Mucosa of gallbladder (tissue), 1 donor: ENCODE measurements at places on chromosomes 13 and 19. TPM values are rescaled to one million over a fixed set of nuclear protein-coding genes. Genes with fewer than 3 reads are reported as not detected.

The GFY gene
- total RNA-seq = not detected

The RGL3 gene
- total RNA-seq = 72.0 TPM

The GNA15 gene
- total RNA-seq = 6.4 TPM

DNA sequence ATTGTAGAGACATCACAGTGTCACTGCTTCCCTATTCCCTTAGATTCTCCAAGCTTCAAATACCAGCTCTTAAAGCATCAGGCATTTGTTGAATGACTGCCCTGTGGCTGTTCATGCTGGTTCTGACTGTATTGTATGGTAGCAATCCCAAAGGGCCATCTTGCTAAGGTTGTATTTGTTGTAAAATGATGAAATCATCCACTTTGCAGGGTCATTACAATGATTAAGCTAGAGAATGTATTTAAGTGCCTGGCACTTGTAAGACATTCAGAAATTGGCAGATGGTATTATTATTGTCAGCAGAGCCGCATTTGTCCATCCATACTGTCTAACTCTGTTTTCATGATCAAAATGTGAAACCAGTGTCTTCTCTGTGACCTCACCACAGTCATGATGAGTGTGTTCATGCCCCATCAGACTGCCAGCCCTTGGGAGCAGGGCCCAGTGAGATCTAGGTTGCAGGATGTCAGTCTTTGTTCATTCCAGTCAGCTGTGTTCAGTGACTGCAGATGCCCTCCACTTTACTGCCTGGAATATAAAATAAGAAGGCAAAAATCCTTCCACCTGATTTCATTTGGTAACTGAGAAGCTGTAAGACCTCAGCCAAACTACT, 86.1 kb downstream of the DHRS12 start:
- DNase-seq = no peak

DNA sequence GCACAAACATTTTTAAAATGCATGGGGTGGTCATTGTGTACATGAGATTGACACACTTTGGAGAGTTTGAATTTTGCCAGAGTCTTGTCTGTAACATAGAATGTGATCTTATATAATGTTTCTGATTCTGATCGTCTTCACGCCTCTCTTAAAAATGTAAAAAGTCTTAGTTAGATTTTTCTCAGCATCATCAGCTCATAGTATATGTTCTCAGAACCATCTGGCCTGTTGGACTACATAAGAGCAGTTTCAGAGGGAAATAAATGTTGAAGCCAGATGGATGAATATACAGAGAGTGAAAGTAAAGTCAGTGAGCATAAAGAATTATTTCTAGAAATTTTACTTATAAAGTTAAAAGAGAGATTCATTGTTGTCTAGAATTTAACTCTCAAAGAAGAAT, 789.9 kb upstream of the MIR17HG start:
- no peak for DNase-seq
